ENCODE measurements at places on chromosomes 3 and 15.

- DNase-seq = no peak
Measured at GRCh38 chr15:55514414-55514850, 6.4 kb upstream of the DNAAF4 start.

DNA sequence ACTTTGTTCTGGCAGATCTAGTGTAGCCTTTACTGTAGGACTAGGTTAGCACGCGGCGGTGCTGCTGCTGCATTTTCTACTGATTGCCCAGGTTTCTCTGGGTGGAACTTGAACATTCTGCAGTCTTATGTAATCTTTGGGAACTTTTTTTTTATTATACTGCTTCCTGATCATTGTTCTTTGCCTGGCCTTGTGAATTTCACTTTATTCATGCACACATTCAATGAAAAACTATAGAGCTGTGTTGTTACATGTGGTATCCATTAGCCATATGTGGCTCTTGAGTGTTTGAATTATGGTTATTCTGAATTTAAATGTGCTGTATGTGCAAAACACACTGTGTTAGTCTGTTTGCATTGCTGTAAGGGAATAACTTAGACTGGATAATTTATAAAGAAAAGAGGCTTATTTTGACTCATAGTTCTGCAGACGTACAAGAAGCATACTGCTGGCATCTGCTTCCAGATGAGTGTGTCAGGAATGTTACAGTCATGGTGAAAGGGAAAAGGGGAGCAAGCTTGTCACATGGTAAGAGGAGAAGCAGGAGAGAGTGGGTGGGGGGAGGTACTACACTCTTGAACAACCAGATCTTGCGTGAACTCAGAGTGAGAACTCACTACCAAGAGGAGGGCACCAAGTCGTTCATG lies 26.5 kb downstream of the MEF2A start:
- DNase-seq = no peak

GRCh38 chr3:67644827-67645226 lies 9.6 kb downstream of the SUCLG2 start:
- DNase-seq = no peak

DNA sequence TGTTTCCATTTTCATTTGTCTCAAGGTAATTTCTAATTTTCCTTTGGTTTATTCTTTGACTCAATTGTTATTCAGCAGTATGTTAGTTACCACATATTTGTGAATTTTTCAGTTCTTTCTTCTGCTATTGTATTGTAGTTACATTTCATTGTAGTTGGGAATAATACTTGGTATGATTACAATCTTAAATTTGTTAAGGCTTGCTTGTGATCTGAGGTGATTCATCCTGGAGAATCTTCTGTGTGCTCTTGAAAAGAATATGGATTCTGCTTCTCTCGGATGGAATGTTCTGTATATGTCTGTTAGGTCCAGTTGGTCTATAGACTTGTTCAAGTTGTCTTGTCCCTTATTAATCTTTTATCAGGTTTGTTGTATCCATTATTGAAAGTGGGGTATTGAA lies 63.4 kb upstream of the VEPH1 start:
- DNase-seq = no peak

DNA sequence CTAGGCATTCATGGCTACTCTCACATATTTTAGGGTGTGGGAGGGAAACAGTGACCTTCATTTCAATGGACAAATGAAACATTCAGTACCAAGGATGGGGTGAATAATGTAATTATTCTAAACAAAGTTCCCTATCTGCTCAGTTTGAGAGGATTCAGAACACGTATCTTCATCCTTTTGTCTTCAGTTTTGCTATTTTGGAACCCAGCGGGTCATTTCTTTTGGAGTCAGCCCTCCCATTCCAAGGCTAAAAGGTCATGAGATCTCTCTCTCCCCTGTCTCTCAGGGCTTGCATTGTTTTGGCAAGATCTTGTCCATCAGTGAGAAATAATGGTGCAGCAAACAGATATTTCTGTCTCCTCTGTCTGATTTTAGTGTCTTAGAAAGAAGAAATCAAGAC lies 16.3 kb upstream of the GATM start:
- no peak for DNase-seq

DNA sequence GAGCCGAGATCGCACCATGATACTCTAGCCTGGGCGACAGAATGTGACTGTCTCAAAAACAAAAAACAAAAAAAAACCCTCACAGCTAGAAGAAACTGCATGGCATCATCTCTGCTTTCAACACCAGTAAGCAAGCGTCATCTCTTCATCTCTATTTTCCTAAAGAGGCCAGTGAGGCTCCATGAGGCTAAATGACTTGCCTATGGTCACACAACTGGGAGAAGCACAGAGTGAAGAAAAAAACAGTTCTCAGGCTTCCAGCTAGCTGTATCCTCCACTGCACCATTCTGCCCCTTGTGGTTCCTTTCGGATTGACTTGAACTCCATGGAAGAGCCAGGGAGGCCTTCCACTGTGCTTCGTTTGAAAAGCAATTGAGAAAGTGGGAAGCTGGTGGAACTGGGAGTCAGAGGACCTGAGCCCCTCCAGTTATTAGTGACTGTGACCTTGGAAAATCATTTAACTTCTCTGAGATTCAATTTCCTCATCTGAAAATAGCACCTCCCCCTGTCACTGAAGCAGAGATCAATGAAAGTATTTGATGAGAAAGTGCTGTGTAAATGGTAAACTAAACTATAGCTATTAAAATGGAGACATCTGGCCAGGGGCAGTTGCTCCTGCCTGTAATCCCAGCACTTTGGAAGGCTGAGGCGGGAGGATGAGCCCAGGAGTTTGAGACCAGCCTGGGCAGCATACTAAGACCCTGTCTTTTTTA lies 32.1 kb upstream of the DENND4A start:
- no peak for DNase-seq

GRCh38 chr15:28909958-28910500 lies 24.3 kb downstream of the APBA2 start:
- no peak for DNase-seq

- DNase-seq = no peak
Measured at GRCh38 chr3:141979050-141979671, 102.7 kb downstream of the ATP1B3 start.

Data from cortex of kidney (tissue), 1 donor.